ENCODE measurements at places on chromosomes 11 and 22.
A peak's percentile ranks its signal among the peaks of the same experiment; 100 is the strongest.

DNA sequence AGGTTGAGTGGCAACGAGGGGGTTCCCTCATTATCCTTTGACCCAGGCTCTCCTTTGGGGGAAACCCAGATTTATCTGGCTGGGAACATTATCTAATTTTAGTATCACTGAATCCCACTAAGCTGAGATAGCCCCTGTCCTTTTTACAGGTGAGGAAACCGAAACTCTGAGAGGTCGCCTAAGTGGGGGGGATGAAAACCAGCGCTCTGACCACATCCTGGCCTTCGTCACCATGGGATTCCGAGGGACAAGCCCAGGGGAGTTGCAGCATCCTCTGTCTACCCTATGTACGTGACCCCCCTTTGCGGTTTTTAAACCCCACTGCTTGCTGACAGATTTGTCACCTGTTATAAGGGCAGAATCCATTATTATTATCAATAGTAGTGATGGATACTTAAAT, 61.0 kb downstream of the ISX start:
- no peak for DNase-seq

DNA sequence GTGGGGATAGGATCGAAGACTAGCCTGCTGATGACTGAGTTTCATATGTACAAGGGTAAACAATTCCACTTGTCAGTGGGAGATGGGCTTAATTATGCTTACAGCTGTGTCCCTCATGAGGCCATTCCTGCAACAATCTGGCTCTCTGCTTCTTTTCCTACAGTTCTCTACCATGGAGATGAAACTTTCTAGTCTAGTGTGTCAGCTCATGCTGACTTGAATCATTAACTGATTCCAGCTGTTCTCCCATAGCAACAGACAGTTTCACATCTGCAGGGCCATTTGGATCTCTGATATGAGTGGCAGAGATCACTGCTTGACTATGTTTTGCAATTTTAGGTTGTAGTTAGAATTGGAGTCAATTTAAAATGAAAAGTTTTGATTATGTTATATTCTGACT, 1251.7 kb upstream of the RAG2 start:
- DNase-seq: no peak

DNA sequence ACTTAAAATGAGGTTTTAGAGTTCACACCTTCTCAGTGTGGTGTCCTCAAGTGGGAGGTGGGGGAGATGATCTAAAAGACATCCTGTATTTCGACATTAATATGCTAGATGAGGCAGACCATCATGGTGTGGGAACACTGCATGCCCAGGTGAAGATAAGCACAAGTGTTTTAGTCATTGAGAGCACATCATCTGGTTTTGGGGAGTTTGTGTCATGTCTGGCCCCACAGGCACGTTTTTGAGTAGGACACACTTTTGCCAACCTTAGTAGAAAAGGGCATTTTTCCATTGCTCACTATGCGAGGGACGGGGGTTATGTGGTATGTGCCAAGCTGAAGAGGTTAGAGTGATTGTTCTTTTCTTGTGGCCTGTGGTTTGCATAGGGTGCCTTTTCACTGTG, 189.3 kb downstream of the DBX1 start:
- no peak for DNase-seq

- no peak for DNase-seq
Measured at GRCh38 chr22:44213489-44214043, 32.8 kb downstream of the PARVG start.

DNA sequence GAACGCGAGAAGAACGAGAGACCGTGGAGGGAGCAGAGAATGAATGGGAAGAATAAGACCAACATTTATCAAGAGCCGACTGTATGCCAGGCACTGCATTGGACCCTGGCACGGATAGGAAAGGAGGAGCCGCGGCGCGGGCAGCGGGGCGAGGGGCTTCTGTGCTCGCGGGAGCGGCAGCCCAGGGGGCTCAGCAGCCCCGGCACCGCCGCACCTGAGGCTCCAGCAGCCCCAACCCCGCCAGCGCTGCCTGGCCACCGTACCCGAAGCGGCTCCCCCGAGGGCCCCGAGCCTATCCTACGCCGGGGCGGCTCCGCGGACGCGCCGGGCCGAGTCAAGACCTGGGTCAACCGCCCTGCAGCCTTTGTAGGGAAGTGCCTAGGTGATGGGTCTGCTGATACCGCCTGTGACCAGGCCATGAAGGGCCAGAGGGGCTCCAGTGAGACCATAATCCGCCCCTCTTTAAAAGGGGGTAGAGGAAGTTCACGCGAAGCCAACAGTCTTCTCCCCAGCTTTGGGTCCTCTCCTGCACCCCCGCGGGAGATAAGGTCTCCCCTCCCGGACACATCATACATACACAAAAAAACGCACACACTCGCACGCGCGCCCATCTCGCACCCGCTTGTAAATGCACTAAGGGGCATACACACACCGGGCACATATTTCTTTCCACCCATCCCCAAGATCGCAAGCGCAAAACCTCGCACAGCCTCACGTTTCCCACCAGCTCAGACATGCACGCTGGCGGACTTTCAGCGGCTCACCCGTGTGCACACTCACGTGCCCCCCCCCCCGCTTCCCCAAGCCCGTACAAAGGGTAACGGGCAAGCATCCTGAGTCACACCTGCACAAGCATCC, 935 bp upstream of the RTN4RL2 start:
- DNase-seq: peak; percentile 15

- DNase-seq: no peak
Measured at GRCh38 chr22:19085233-19085718, 36.9 kb downstream of the DGCR2 start.

DNA sequence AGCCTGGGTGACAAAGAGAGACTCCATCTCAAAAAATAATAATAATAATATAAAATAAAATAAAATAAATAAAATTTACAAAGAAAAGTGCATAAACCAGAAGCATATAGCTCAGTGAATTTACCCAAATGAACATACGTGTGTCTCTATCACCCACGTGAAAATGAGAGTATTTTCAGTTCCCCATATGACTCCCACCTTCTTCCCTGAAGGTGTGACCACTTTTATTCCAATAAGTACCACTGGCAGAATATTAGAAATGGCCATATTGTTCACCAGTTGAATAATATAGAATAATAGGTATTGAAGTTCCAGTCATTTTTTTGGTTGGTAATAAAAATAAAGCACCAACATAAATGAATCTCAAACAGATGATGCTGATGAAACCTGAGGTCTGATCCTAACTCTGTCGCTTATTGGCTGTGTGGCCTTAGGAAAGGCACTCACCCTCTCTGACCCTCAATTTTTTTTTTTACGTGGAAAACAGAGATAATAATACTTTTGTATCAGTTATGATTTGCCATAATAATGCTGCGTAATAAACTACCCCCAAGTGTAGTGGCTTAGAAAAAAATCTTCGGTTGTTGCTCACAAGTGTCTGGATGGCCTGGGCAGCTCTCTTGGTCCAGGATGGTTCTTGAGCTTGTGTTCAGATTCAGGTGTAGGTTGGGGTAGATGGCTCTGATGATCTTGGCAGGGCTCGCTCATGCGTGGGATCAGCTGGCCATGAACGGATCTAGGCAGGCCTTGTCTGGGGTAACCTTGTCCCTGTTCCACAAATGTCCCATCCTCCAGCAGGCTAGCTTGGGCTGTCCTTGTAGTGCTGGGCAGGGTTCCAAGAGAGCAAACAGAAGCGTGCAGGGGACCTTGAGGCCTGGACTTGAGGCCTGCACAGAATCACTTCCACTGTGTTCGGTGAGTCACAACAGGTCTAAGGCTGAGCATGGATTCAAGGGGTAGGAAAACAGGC, 88.1 kb downstream of the MYO18B start:
- no peak for DNase-seq

DNA sequence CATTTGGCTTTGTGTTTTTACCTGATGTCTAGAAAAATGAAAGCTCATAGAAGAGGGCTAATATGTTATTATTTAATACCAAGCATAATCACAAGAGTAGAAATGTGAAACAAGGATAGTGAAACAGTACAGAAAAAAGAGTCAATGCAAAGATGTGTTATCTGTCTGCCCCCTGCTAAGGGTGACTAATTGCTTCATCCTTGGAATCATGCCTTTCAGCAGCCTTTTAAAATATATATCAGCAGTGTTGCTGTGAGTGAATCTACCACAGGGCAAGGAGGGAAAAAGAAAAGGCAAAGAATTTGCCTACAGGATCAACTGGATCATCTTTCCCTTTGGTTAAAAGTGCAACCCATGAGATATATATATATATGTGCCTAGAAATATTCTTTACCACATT, 867.2 kb upstream of the RAG2 start:
- no peak for DNase-seq

DNA sequence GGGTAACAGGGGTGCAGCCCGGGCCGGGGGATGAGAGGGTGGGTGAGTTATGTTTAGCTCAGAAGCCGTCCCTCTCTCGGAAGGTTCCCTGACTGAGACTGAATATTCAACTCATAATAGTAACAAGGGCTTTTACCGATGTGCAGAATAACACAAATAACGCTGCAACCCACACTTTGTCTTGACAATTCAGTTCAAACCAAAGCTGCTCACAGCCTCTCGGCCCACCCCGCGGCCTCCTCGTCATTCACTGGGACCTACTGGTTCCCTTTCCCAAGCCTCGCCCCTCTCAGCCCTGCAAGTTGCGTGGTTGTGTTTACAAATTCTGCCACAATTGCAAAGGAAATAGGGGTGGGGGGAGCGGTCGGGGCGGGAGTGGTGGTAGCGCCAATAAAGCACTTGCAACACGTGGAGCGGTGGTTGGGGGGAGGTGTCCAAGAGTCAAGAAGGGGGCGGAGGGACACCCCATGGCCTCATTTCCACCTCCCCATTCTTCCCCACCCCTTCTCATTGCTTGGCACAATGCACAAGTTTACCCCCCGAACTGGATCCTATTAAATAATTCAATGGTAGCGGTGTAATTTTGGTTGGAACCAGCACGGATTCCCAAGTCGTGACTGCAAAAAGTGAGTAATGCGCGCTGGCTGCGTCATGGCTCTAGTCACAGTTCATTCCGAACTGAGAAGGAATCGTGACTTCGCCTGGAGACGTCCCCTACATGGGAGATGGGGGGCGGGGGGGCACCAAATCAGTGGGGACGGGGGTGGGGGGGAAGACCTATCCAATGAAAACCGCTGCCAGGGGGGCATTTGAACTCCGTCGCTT, 102.0 kb upstream of the HSD17B12 start:
- no peak for DNase-seq

DNA sequence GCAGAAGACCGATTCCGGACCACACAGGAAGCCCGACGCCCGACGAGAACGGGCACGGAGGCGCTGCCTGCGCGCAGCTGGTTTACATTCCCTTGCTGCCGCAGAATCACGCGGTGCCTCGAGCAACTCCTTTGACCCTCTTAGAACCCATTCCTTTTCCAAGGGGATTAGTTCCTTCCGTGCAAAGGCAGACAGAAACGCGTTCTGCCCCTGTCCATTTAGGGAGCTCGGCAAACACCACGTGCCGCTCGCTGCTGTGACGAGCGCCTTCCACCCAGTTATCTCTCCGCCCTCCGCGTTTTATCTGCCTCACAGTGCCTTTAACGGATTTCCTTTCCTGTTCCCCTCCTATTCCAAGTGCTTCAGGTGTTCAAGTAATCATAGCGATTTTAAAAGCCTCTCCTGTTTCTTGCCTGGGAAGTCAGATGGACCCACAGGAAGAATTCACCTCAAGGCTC, 24.1 kb upstream of the MICAL3 start:
- no peak for DNase-seq

DNA sequence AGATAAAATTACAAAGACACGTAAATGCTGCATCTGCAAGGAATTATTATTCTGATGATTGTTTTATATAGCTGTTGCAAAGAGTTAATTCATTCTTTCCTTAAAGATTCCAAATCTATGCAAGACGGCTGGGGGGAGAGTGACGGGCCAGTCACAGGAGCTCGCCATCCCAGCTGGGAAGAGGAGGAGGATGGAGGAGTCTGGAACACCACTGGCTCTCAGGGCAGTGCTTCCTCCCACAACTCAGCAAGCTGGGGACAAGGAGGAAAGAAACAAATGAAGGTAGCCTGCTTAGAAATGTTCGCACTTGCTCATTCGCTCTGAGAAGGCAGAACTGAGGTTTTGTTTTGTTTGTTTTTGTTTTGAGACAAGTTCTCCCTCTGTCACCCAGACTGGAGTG, 73.0 kb upstream of the ADSL start:
- DNase-seq: no peak

DNA sequence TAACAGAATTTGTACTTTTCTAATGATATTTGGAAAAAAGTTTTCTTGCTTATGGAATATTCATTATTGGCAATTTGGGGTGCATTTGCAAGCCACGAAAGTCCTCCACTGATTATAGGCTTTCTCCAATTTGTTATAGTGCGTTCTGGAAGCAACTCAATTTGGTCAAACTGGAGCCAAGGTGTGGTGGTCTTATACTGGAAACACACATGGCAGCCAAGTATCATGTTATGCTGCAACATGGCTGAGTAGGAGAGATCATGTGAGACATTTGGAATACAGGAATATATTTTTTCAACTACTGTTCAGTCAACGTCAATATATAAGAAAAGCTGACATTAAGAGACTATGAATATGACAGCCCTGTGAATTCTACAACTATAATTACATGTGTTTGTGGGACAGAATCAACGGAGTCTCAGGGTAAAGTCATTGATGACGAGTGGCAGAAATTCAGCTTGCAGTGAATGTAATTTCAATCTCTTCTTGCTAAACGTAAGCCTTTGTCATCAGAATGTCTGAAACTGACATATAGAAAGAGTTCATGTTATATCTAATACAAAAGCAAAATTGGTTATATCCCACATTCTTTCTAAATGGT, 83.8 kb upstream of the FIBIN start:
- DNase-seq: no peak

GRCh38 chr11:121067962-121068647, 32.9 kb upstream of the TECTA start:
- DNase-seq: no peak

DNA sequence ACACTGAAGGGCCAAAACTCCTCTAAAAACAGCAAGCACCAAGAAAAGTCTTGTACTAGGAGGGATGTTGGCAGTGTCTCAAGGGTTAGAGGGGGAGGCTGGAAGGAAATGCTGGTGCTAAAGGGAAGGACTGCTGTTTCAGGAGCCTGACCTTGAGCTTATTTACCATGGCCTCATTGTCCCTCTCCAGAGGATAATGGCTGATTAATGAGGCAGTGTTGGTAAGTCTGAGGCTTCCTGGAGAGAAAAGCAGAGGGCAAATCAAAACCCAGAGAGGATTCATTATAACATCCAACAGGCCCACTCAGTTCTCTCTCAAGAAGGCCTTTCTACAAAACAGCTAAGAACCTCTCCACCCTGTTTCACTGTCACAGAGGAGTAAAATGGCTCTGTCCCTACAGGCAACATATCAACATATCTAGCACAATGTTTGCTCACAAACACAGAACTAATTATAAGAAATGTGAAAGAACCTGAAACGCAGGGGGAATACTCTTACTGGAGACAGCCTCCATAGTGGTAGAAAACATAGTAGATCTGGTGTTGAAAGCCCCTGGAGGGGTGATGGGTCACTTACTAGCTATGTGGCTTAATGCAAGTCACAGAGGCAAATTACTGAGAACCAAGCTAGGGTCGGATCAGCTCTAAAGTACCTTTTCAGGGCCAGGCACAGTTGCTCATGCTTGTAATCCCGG, 31.4 kb downstream of the NUMA1 start:
- DNase-seq: no peak

GRCh38 chr11:32312206-32312817, 123.0 kb downstream of the WT1 start:
- DNase-seq: no peak

- DNase-seq: no peak
Measured at GRCh38 chr11:3986301-3986700, 108.3 kb upstream of the RRM1 start.

GRCh38 chr11:126165757-126166156, 45.7 kb downstream of the RPUSD4 start:
- no peak for DNase-seq

GRCh38 chr22:20567993-20568417, 60.6 kb downstream of the MED15 start:
- DNase-seq: no peak
